ENCODE measurements at places on chromosomes 1 and 21.

- no peak for DNase-seq
These were observed 25.4 kb upstream of the TCEA3 start for GRCh38 chr1:23449958-23450357.

DNA sequence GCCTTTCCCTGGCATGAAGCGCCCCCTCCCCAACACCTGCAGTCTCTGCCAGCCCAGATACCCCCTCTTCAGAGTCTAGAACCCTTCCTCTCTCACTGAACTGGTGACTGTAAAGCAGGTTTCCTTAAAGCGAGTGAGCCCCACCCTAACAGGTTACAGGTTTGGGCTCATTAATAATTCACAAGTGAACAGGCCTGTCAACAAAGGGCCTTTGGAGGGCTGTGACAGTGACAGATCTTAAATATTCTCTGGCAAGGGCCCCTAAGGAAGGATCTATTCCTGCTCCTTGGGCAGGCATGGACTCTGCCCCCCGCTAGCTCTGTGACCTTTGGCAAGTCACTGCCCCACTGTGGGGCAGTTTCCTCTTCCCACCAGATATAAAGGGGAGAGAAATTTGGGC is 5.6 kb upstream of the TTC39A start:
- DNase-seq: no peak

GRCh38 chr1:59061876-59062275 is 235.0 kb upstream of the FGGY start:
- DNase-seq: no peak

DNA sequence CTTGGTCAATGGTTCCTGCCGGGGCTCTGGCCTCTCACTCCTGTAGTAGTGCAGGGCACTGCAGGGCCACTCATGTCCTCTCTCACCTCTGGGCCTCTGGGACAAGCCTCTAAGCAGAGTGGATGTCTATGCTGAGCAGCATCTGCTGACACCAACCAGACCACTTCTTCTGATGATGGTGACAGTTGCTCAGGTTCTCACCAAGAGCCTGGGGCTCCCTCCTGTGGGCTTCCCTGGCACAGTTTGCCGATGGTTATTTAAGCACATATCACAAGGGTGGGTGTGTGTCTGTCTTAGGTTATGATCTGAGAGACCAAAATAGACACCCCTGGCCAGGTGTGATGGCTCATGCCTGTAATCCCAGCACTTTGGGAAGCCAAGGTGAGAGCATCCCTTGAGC is 17.4 kb upstream of the GPR137B start:
- no peak for DNase-seq

- DNase-seq: peak; percentile 23
These were observed 54.6 kb upstream of the ECE1 start for GRCh38 chr1:21344750-21345443.

- DNase-seq: no peak
These were observed 159.7 kb upstream of the NRIP1 start for GRCh38 chr21:15224346-15225086.

GRCh38 chr1:16383888-16384287 is 16.8 kb downstream of the SZRD1 start:
- no peak for DNase-seq

DNA sequence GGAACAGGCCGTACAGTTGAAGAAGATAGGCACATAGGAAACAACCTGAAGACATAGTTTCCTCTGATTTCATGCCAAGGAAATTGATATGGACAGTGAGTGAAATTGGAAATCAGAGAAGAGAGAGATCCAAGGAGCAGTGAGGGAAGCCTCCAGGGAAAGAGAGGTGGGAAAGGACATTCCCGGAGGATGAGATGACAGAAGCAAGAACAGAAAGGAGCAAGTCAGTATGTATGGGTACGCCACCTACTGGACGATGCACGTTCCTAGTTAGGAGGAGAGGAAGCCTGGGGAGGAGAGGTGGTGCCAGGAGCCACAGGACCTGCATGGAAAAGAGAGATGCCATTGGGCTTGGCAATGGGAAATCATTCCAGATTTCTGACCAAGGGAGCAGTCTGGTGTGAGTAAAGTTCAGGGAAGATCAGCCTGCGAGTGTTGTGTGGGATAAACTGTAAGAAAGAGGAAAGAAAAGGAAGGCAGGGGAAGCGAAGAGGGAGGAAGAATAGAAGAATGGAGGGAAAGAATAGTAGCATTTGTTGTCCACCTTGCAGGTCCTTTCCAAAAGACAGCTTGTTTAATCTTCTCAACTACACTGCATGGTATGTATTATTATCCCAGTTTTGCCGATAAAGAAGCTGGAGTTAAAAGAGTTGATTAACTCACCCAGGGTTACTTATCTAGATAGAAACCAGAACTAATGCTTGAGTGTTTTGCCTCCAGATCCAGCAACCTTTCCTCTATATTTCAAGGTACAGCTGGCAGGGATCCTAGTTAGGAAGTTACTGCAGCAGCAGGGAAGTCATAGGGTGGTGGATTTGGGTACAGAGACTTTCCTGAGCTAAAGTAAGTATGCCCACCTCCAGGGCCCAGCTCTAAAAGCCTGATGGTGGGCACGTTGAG is 27.4 kb downstream of the C1orf116 start:
- DNase-seq: peak; percentile 91

DNA sequence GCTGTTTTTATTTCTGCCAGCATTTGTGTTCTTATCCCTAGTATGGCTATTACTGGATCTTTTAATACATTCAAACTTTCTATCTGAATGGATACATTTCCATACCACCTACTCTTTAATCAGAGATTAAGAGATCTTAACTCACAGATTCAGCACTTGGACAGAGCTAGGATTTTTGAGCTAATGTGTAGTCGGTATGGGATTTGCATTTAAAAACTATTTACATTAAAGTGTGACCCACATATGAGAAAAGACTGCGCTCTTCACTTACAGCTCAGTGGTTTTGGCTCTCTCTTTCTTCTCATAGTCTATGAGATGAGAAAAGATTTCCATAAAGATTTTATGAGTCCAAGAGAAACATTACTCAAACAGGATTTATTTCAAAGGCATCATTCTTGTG is 16.4 kb downstream of the HMGB4 start:
- no peak for DNase-seq

DNA sequence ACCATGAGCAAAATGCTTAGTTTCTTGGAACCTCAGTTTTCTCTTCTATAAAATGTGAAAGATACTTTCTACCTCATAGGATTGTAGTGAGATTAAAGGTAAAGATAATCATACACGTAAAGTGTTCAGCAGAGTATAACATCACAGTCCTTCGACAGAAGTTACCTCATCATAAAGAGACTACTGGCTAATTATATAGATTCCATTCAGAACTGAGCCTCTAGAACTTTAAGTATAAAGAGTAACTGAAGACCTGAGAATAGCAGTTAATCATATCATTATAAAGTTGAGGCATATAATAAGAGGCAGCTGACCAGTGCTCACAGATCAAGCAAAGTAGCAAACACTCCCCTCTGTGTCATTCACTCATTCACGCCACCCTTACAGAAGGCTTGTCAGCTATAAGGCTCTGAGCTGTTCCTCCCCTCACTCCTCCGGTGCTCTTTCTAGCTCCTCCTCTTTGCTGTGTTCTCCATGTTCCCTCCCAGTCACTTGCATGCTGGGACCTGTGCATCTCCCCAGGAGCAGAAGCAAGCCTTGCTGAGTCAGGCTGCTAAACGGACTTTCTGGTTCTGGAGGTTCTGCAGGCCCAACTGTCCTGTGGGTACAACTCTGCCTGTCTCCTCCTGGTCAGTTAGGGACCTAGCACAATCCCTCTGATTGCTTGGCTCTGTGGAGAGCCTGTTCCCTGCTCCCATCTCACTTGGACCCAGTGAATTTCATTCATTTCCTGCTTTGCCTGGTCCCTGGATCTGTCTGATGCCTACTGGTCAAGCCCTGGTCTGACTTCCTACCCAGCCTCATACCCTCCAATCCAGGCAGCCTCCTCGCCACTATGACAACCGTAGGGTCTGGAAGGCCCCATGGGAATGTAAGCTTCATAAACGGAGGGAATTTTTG is 28.3 kb upstream of the LY9 start:
- DNase-seq: no peak

DNA sequence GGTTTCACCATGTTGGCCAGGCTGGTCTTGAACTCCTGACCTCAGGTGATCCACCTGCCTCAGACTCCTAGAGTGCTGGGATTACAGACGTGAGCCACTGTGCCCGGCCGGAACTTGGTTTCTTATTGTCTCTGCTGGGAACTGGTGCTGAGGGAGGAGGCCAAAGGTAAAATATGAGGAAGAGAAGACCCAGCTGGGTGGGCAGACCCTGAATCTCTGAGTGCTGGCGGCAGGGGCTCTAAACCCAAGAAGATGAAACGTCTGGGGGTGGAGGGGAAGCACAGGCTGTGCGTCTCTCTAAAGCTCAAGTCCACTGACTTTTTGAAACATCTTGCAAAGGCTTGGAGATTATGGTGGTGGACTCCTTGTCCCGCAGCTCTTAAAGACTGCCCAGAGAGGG is 82.0 kb upstream of the TLR5 start:
- DNase-seq: no peak

GRCh38 chr1:42784547-42784945 is 245 bp upstream of the TMEM269 start:
- DNase-seq: no peak

DNA sequence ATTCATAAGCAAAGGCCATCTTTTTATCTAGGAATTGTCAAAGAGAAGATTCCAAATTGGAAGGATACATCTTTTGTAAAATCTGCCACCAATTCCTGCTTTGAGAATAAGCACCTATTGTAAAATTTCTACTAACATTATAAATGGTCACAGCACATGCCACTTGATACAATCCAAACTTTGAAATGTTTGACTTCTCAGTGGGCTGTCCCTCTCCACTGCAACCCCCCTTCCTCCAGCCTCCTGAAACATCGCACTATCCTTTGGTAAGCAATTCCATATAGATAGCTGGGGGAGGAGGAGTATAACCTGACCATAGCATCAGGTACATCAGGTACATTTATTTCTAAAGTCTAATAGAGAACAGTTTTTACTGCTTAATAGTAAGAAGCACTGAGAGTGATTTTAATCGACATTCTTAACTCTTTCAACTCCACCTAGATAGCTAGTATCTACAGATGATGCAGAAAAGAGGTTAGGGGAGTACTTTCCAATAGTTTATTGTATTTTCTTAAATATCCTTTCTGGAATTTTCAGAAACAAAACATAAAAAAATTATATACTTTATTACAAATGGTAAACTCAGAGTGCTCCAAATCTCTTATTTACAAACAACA is 2.9 kb downstream of the JUN start:
- DNase-seq: peak; percentile 48

- no peak for DNase-seq
These were observed 289.6 kb upstream of the ST6GALNAC5 start for GRCh38 chr1:76577525-76578185.

GRCh38 chr1:59468828-59469428 is 172.0 kb downstream of the FGGY start:
- DNase-seq: no peak

- no peak for DNase-seq
These were observed 76.6 kb downstream of the NOS1AP start for GRCh38 chr1:162145966-162146696.

- no peak for DNase-seq
These were observed 472 bp downstream of the DTL start for GRCh38 chr1:212035835-212036605.

GRCh38 chr1:161258439-161259344 is at the start of gene PCP4L1:
Gene PCP4L1, plus strand, starts transcription at chr1:161258745. Its CDS starts 230 bp downstream, at chr1:161258975.
- DNase-seq: no peak

DNA sequence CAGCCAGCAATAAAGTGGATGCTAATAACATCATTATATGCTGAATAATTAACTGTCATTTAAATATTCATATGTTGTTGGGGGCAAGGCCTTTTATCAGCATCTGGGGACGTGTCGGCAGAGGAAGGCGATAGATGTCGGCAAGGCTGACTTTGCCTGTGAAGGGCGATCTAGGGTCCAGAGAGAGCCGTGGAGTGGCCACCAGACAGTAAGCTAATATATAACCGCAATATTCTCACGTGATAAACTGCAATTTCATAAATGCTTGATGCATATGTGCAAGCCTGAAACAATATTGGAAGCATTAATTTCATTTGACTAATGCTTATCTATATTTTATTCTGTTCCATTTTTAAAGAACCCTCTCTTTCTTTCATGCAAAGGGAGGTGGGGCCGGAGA is 141.0 kb upstream of the POU3F1 start:
- DNase-seq: no peak

DNA sequence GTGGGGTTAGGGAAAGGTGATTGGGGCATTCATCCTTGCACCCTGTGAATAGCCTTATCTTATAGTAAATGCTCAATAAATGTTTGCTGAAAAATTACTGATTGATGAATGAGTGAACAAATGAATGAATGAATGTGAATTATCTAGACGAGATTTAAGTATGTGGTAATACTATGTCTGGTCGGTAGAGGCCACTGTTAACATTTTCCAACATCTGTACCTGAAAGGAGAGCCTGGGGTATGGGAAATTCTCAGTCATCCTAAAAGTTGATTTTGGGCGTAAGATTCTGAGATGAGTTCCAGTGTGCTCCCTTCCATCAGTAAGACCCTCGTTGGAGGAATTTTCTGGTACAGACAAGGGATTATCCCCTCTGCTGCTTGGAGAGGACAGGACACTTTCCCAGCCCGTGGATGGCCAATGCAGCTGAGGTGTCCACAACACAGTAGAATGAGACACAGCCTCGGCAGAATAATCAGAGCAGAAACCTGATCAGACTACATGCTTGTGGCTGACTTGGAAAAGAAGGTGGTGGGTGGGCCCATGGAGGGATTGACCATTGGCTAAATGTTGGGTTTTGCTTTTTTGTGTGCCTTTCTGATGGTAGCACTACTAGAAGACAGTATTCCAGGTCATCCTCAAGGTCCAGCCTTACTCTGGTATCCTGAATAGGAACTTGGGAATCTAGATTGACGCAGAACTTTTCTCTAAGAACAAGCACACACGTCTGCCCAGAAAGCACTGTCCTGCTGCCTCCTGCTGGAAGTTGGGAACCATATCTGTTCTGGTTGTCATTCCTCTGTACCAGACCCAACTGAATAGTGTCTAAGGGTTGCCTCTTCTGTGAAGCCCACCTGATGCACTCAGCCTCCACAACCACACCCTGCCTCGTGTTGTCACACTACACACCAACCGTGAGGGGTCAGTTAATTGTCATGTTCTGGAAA is 262.0 kb downstream of the TNR start:
- peak; percentile 31 for DNase-seq

DNA sequence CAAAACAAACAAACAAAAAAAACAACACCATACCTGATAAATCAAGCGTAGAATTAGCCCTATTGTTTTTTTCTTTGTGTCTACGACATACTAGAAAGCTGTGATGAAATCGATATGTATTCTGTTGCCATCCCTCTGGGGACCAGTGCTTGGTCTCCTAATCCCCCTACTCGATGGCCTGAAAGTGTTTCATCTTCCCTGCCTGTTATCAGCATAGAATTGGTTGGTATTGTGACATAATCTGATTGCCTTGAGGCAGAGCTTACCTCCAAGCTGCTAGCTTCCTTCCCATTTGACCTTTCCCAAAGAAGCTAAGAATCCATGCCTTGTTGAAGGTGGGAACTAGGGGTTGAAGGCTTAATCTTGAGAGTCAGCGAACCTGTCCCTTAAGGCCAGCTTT is 40.7 kb upstream of the PIGV start:
- DNase-seq: no peak

All from SW480 (cell line).